ENCODE measurements at places on chromosomes 12 and 14.

GRCh38 chr12:2649201-2650030 lies 145.4 kb upstream of the FKBP4 start:
- DNase-seq, result no peak

- DNase-seq, result no peak
Observed at GRCh38 chr14:51871846-51872245, 11.4 kb downstream of the GNG2 start.

DNA sequence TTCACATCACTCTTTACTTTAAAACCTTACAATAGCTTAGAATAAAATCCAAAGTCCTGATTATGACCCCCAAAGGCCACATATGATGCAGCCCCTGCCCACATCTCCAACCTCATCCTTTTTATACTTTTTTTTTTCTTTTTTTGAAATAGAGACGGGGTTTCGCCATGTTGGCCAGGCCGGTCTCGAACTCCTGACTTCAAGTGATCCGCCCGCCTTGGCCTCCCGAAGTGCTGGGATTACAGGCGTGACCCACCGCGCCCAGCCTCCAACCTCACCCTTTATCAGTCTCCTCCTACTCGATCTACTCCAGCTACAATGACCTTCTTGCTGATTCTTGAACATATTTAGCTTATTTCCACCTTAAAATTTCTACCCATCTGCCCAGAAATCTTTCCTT lies 1.2 kb upstream of the MAPKAPK5 start:
- DNase-seq, result no peak

- no peak for DNase-seq
Observed at GRCh38 chr12:64685050-64685449, 74.2 kb downstream of the GNS start.

DNA sequence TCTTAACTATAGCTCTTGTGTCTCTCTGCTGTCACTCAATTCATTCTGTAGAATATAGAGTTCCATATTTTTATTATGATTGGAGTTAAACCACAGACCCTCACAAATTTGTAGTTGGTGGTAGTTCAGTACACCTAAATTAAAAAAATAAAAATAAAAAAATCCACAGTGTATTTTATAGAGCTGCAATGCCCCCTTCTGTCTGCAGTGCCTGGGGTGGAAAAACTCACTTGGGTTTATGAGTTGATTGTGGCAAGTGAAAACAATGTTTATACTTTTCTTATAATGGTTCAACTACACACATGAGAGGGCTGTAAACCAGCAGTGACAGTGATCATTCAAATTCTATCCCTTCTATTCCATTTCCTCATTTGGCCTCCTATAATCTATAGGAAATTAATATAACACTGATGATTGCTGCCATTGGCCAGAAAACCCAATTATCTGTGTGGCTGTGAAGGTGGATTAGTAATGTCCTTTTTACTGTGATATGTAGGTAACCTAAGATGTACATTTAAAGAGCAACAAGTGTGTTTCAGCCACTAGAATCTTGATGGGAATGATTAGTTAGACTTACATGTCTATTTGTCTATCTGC lies 166.9 kb upstream of the LRIG3 start:
- DNase-seq, result no peak

GRCh38 chr12:117035287-117035686 lies 63.9 kb downstream of the TESC start:
- no peak for DNase-seq

GRCh38 chr12:96606134-96606533 lies 116.8 kb downstream of the CFAP54 start:
- no peak for DNase-seq

- DNase-seq, result no peak
Observed at GRCh38 chr12:95224202-95225170, 6.9 kb downstream of the VEZT start.

All from stimulated activated naive CD4-positive, alpha-beta T cell treated with Interleukin-2 at 50 U/mL for 16 hours (primary cell).